ENCODE measurements at places on chromosomes 6 and 20.
A peak's percentile ranks its signal among the peaks of the same experiment; 100 is the strongest.

DNA sequence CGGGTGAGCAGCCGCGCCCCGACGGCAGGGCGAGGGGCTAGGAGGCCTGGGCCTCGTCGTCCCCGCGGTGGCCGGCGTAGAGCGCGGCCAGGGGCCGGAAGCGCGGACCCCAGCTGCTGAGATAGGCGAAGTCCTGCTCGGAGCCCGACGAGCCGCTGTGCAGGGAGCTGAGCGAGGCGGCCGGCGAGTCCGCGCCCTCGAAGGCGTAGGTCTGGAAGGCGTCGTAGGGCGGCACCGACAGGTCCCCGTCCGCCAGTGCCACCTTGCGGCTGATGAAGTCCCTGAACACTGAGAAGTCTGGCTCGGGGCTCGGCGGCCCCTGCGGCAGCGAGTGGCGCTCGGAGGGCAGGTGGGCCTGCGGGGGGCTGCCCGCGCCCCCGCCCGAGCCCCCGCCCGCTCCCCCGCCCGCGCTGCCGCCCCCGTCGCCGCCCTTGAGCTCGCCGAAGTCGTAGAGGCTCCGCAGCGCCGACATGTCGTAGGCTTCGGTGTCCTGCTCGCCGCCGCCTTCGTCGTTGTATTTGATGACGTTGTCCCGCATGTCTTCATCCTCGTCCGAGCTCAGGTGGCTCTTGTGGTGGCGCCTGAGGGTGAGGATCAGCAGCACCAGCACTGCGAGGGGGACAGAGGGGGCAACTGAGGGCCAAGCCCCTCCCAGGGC, 56.5 kb downstream of the CD40 start:
- DNase-seq, result peak; percentile 84

DNA sequence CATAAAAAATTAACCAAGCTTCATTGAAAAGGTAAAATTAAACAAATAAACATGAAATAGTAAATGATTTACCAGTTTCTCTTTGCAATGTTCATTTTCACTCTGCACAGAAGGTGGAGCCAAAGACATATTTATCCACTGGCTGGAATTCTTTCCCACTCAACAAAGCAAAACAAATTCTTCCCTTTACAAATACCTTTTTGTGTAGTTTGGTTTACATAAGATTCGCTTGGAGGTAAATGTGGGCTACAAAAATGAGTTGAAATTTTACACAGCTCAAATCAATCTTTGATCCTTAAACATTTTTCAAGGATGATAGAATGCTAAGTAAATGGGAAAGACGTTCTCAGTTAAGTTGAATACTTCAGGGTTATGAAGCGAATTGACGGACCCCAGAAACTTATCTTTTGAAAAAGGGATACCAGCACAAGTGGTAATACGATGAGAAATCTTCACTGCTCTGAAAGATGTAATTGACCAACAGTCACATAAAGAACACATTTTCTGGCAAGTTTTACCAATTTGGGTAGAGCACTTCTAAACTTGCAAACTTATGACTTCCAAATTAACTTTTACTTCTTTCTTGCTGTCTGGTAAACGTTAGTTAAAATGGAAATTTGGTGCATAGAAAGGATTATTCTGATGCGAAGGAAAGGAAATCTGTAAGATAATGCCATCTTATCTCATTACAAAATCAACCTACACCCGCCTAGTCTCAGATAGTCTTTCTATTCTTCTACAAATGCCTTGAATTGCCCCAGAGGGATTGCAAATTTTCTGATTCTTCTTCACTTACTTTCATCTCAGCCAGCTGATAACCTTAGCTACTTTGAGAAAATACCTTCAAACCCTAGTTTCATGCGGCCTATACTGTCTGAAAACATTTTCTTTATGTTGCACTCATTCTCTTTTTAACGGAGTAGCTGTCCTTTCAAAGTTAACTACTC, 4.7 kb upstream of the GJA1 start:
- no peak for DNase-seq

DNA sequence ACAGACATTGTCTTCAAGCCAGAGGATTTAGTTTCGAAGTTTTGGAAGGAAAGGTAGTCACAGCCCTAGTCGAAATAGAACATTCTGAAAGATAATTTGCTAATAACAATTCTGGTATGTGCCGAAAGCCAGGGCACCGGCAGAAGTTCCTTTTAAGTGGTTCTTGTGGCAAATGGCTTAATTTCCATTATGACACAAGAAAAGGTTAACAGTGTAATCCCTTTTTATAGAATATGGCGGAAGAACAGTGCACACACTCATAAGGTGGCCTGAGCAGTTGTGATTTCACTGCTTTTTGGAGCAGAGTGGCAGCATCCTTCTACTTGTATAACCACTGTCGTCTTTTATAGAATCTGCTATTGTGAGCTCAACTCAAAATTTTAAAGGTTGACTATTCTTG, 152.4 kb downstream of the SASH1 start:
- DNase-seq, result no peak

- no peak for DNase-seq
These were observed 45.4 kb downstream of the RAB44 start for GRCh38 chr6:36743032-36743431.

GRCh38 chr6:81944661-81945060, 192.2 kb upstream of the TENT5A start:
- DNase-seq, result no peak

GRCh38 chr20:50670126-50670862, 21.0 kb downstream of the RIPOR3 start:
- DNase-seq, result no peak

DNA sequence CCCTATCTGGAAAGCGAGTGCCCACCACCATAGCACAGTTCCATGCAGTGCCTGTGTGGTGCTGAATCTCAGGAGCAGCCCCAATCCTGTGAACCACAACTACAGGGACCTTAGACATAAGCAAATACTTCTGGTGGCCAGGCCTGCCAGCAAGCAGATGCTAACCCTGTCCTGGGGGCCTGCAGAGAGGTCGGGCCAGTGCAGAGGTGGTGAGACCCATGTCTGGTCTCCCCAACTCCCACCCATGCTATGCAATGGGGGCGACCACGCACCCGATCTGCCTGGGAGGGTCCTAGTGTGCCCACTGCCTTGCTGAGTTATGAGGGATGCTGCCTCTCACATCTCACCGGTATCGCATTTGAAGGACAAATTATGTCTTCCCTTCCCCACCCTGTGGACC, 151.6 kb upstream of the ZNF337 start:
- DNase-seq, result no peak

GRCh38 chr6:126716826-126717509, 377.1 kb downstream of the CENPW start:
- no peak for DNase-seq
